ENCODE measurements at places on chromosomes 6 and 20.
A peak's percentile ranks its signal among the peaks of the same experiment; 100 is the strongest.

GRCh38 chr6:97110626-97111025 lies 172.4 kb downstream of the MMS22L start:
- no peak for DNase-seq

GRCh38 chr6:159931846-159932245 lies 37.0 kb upstream of the IGF2R start:
- DNase-seq, result no peak

DNA sequence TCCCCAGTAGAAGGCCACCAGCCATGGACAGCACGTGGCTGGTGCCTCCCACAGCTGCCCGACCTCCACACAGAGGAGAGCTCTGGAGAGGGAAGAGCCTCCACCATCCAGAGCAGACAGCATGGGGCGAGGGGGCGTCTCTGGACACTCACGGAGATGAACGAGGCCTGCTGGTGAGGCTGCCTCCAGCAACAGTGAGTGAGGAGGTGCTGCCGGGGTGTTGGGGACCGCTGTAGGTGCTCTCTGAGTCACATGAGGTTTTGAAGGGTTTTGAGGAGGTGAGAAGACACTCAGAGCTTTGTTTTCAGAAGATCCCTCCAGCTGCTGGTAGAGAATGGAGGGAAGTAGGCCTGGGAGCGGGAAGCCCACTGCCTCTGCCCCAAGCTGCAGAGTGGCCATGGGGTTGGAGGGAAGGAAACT lies 65.6 kb downstream of the THBS2 start:
- no peak for DNase-seq

DNA sequence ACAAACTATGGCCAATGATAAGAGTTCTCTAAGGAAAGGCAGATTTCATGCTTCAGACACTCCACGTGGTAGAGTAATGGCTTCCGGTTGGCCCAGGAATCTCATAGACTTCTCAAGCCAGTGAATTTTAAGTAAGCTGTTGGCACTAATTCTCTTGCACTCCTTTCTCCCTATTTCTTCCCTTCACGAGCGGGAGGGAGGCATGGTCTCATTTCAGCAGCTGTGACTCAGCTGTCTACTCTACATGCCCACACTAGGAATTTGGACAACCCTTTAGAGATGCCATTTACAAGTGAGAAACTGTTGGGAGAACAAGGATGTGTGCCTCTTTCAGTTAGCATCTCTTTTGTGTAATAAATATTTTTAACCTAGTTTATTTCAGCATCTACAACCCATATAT lies 107.7 kb downstream of the PTPRK start:
- DNase-seq, result no peak

- no peak for DNase-seq
Measured at GRCh38 chr20:63112491-63113219, 103.3 kb downstream of the YTHDF1 start.

DNA sequence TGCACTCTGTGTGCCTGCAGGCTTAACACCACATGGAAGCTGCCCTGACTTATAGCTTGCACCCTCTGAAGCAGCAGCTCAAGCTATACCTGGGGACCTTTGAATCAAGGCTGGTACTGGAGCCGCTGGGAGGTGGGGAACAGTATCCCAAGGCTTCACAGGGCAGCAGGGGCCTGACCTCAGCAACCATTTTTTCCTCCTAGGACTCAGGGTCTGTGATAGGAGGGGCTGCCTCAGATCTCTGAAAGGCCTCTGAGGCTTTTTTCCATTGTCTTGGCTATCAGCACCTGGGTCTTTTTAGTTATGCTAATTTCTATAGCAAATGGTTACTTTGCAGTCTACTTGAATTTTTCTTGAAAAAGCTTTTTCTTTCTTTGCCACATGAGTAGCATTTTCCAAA lies 80.2 kb upstream of the OPRM1 start:
- no peak for DNase-seq

DNA sequence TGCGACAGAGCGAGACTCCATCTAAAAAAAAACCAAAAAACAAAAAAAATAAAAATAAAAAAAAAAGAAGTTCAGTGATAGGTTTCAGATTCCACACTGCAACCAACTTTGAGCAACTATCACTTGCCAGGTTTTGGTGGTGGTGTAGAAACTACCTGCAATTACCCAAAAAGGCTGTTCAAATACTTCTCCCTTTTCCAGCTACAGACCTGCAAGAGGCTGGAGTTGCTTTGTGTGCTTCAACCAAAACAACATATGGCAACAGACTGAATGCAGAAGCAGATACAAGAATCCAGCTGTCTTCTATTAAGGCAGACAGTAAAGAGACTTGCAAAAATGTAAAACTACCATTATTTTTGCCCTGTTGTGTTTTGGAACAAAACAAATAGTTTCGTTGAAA lies 9.3 kb upstream of the BCAS1 start:
- DNase-seq, result no peak

- no peak for DNase-seq
Measured at GRCh38 chr6:165889636-165890403, 226.8 kb upstream of the PDE10A start.

- DNase-seq, result no peak
Measured at GRCh38 chr6:85157311-85157710, 292.6 kb upstream of the NT5E start.

DNA sequence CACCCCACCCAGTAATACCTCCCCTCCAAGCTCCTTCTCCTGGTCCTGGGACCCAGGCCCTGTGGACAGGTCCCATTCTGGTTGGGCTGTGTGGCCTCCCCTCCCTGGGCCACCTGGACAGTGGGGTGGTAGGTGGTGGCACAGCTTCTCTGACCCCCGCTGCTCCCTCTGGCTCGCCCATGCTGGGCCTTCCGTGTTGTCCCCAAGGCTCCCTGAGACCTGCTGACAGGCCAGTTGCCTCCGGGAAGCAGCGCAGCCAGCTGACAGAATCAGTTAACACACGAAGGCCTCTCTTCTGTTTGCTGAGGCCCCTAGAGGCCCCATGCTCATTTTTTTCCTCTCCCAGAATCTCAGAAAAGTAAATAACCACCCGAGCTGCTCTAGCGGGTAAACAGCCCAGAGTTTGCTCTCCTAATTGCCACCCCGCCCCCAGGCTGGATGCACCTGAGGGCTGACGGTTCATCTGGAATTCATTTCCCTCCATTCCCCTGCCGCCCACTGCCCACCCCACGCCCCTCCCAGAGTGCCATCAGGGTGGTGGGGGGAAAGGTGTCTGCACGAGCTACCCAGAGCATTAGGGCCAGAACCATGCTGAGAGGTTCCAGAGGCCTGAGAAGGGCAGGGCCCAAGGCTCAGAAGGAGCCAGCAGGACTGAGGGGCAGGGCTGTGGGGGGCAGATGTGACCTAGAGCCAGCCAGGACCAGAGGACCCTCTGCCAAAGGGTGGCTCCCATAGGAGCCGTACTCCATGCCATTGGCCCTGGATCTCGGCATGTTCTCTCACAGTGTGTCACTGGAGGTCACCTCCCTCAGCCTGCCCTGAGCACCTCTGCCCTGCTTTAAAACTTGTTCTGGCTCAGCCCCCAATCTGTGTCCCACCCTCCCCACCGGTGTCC lies 157.5 kb downstream of the GRM4 start:
- no peak for DNase-seq

DNA sequence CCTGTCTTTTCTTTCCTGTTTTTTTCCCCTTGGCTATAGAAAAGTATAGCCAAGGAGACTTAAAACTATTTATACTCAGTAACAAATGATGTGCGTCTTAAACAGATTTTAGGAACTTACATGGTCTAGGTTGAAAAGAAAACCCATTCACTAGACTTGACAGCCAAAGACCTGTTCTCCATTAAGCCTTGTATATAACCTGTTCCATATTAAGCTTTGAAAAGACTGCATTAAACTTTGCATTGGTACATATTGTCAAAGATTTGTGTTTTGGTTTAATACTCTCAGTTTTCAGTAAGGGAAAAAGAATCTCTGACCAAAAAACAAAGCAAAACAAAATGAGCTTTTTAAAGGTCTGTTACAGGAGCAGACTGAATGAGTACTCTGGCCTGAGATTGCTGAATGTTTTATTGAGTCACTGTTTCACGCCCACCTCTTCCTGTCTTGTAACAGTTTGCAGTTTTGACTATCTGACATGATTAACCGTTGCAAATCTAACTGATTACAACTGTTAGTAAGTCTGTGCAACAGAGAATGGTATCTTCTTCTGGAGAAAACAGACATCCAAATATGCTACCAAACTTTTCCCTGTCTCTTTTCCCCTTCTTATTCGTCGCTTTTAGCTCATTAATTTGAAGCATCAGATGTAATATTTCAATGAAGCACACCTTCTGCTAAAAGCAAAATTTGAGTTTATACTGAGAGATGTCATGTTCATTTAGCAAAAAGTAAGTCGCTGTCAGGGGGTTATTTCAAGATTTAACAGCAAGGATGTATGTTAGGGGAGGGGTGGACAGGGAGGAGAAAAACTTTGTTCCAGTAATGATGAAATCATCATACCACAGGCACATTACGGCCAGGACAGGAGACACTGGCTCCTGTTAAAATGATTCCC lies 59.1 kb upstream of the SUPT3H start:
- DNase-seq, result no peak

GRCh38 chr6:113824411-113824810 lies 32.7 kb upstream of the MARCKS start:
- no peak for DNase-seq

DNA sequence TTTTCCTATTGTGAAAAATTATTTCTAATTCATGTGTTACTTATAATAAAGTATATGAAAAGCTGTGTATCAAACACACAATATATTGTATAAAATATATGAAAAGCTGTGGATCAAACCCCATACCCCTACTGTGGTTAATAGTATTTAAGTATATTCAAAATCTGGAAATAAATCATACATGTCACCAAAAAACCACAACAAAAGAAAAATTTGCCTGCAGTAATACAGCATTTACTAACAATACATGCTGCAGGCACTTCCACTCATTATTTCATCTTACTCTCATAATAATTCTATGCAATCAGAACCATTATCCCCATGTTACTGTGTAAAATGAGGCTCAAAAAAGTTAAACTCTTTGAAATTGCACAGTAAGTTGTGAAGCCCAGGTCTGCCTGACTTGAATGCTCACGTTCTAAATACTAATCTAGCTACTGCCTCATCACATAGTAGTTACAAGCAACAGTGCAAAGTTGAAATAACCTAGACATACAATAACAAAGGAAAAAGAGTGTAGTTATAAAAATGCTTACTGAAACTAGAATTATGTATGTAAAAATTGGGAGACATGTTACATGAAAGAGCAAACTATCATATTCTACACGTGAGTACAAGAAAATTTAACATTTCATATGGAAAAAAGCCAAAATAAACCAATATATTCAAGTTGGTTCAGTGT lies 61.7 kb downstream of the FAM217A start:
- no peak for DNase-seq

DNA sequence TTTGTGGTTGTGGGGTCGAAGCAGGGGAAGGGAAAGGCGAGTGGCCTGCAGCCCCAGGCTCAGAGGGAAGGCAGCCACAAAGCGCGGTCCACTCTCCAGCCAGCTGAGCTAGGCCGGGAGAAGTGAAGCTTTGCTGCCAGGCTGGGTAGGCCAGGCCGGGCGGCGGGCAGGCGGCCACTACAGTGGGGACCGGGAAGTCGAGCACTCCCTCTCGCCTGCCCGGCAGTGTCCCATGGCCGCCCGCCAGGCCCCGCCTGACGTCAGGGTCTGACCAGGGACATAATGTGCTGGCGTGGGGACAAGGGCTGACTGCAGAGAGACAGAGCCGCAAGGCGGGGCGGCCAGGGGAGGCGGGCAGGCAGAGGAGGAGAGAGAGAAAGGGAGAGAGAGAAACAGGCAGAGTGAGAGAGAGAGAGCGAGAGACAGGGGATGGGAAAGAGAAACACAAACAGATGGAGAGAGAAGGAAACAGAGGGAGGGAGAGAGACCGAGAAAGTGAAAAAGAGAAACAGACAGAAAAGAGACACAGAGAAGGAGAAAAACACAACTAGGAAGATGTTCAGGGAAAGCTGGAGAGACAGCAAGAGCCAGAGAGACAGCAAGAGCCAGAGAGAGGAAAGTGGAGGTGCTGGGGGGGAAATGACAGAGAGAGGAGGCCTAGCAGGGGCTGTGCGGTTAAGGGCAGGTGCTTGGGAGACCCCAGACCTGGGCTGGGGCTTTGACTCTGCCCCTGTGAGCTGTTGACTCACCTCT lies 94.5 kb upstream of the PTPN1 start:
- no peak for DNase-seq

GRCh38 chr6:15752820-15753219 lies 90.0 kb upstream of the DTNBP1 start:
- no peak for DNase-seq

DNA sequence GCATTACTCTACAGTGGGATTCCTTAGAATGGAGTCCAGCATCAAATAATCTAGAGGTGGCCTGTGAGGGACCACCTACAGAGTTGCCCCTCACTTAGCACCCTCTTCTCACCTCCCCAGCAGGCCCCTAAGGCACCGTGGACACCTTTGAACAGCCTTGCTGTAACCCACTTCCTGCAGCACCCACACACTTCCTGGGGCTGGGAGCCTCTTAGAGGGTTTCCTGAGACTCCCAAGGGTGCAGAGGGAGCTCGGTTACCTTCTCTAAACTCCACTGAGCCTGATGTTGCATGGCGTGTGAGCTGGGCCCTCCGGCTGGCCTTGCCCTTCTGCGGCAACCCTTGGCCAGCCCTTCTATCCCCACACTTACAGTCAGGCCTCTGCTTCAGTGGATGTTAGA lies 7.3 kb upstream of the SIRPG start:
- peak; percentile 50 for DNase-seq

DNA sequence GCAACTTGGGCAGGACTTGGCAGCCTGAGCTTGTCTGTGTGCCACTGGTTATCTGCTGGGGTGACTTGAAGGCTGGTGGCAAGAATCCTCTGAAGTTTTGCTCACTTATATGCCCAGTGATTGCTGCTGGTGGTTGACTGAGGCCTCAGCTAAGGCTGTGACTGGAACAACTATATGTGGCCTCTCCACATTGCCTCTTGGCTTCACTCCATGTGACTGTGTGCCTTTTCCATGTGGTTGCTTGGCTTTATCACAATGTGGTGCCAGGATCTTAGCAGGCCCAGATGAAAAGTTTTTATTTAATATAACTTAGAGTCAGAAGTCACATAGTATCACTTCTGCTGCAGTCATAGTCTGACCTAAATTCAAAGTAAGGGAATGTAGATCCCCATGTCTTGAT lies 104.5 kb downstream of the ADAT2 start:
- no peak for DNase-seq

Measured in stimulated activated CD8-positive, alpha-beta memory T cell treated with anti-CD3 and anti-CD28 coated beads, Interleukin-2, amount 100 ng/mL, for 48 hours (primary cell).